LoVo (cell line): ENCODE measurements at places on chromosomes 3 and 15.

GRCh38 chr15:53457479-53457878 is 302.0 kb downstream of the WDR72 start:
- DNase-seq = no peak

DNA sequence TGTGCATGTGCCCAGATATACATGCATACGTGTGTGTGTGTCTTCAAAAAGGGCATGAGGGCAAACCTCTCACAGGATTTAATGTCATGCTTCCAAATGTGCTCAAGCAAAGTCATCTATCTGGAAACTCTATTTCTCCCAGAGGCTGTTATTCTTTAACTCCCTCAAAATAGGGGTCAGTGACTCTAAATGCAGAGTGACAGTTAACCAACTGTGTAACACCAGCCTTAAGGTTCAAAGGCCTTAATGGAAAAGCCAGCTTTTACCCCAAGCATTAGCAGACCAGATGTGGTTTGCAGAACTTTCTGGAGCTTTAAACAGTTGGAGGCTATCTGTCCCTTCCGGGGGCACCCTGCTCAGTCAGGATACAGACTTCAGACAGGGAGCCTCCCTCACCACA is 70.4 kb upstream of the SLC7A14 start:
- no peak for DNase-seq

- no peak for DNase-seq
Measured at GRCh38 chr3:140250010-140250855, 315.2 kb downstream of the CLSTN2 start.

DNA sequence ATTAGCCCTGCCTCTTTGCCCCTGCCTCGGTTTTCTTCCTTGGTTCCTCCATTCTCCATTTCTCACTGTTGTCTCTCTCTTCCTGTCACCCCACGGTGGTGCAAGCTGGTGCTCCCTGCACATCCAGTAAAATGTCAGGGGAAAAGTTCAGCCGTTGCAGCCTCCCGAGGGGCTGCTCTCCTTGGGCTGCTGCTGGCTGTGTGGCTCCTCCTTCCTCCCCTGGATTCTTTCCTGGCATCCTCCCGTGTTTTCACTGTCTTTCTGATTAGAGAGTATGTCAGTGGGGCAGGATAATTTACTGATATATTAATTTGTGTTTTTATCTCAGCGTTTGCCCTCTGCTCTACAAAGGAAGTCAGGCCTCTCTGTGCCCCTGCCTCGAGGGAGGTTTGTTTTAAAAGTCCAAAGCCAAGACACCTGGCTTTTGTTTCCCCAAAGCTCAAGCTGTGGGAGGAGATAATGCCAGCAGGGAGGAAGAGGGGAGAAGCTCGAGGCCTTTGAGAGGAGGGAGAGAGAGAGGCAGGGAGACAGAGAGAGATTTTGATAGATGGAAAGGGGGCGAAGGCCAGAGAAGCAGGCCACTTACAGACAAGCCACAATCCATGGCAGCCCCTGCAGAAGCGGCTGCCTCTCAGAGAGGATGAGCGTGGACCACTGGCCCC is 150.3 kb upstream of the NR2F2 start:
- no peak for DNase-seq

DNA sequence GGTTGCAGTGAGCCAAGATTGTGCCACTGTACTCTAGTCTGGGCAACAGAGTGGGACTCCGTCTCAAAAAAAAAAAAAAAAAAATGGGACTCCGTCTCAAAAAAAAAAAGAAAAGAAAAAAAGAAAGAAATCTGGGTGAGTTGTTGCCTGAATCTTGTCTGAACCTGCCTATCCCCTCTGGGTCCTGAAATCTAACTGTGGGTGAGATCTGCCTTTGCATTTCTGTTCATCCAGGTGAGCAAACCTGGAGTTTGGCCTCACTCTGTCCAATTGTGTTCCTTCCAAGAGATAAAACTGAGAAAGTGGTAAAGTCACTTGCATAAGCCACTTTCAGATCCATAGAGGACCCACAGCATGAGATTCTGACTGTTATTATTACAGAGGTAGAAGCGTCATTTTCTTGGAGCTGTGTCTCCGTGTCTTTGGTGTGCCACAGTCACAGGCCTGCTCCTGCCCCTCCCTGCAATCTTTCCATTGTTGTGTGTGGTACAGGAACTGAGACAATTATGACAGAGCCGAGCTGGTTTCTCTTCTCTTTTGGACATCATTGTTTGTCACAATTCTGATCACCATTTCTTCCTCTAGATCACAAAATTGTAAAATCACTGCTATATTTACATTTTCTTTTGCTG is 235.9 kb downstream of the LPP start:
- DNase-seq = no peak

DNA sequence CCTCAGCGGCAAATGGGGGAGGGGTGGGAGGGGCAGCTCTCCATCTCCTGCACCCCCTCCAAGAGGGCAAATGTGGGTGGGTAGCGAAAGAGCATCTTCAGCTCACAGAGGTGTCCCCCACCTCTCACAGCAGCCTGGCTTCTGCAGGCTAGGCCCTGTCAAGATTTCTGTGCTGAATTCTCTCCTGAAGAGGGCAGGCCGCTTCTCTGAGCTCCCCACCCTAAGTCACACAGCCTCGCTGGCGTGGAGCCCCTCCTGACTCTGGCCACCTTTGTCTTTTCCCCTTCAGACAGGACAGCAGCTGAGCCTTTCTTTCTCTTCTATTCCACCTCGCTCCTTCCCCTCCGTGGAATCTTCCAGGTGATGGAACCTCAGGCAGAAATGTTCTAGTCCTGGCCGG is 26.3 kb upstream of the ADAMTS7 start:
- DNase-seq = no peak

DNA sequence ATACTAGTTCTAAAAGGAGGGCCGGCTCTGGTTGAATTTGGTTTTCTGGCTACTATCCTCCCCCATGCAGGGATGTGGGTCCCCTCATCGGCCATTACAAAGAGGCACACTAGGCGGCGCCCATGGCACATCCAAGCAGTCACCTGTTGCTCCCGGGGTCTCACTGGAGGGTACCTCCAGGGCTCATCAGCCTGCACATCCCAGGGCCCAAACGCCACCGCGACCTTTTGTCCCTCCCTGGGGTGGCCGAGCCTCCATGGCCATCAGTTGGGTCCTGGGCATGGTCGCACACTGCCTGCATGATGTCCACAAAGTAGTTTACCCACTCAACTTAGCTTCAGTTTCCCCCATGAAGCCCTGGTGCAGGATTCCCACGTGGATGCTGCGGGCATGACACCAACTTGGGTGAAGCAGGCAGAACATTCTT is 28.3 kb downstream of the IDH3A start:
- DNase-seq = peak; percentile 45

DNA sequence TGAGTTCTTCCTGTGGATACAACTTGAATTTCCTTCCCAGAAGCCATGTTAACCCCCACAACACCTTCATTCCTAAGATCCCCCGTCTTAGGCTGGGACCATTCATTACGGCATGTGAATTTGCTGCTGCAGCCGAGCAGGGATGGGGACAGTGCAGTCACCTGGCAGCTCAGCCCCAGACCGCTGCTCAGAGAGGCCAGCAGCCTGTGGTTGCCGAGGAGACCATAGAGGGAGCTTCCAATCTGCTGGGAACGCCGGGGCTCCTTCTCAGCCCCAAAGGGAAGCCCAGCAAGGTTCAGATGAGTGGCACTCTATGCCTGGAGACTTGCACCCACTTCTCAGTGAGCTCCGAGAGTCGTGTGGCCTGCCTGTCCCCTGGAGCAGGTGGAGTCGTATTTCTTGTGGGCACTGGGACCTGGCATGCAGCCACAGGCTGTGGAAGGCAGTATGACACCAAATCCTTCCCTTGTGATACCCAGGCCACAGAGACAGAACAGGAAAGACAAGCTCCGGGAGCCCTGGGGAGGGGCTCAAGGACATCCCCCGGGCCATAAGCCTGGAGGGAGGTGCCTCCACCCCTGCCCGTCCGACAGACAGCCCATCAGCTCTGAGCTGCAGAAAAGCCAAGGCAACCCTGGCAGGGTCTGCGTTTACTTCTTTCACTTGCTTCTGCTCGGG is 167.3 kb downstream of the FAM43A start:
- DNase-seq = no peak

- no peak for DNase-seq
Measured at GRCh38 chr3:117145677-117146076, 436.1 kb downstream of the TUSC7 start.

GRCh38 chr3:127644641-127645370 is 15.8 kb downstream of the PODXL2 start:
- DNase-seq = no peak

GRCh38 chr3:81245501-81245900 is 515.9 kb downstream of the GBE1 start:
- DNase-seq = no peak

GRCh38 chr15:29800491-29801366 is 21.5 kb downstream of the TJP1 start:
- DNase-seq = no peak

- no peak for DNase-seq
Measured at GRCh38 chr15:47587940-47588802, 129.1 kb upstream of the SEMA6D start.
